Endothelial cell of coronary artery (primary cell): ENCODE measurements at places on chromosomes 12 and 14. TPM values are rescaled to one million over a fixed set of nuclear protein-coding genes. Genes with fewer than 3 reads are reported as not detected.

The RDH16 gene
- under 0.01 and 0.28 TPM in 2 replicates for total RNA-seq

The WNT5B gene
- 0.27 and 8.4 TPM in 2 replicates for total RNA-seq

The B4GALNT3 gene
- not detected in 2 replicates for total RNA-seq

The NIN gene
- total RNA-seq: 34.1 and 41.3 TPM in 2 replicates

The GPRC5D gene
- total RNA-seq: not detected in 2 replicates

The RERG gene
- total RNA-seq: 0.94 TPM in 1 of 2 replicates, not detected in the other

The APOF gene
- not detected in 2 replicates for total RNA-seq

The STXBP6 gene
- total RNA-seq: 0.38 TPM in 1 of 2 replicates, not detected in the other

The TGM1 gene
- 0.36 and 0.75 TPM in 2 replicates for total RNA-seq

The GCH1 gene
- 1.4 and 2.0 TPM in 2 replicates for total RNA-seq

The GRIN2B gene
- total RNA-seq: not detected in 2 replicates

The VRTN gene
- not detected in 2 replicates for total RNA-seq

The SMOC1 gene
- under 0.01 and 0.09 TPM in 2 replicates for total RNA-seq

The HOXC12 gene
- not detected in 2 replicates for total RNA-seq

The SAMD15 gene
- total RNA-seq: 0.94 and 2.6 TPM in 2 replicates

The NTF3 gene
- 2.3 TPM in 1 of 2 replicates, not detected in the other for total RNA-seq

The PPM1A gene
- total RNA-seq: 13.9 and 18.6 TPM in 2 replicates

The LRRIQ1 gene
- total RNA-seq: 0.09 and 0.18 TPM in 2 replicates

The SERPINA4 gene
- total RNA-seq: not detected in 2 replicates

The OTUB2 gene
- 0.81 and 1.0 TPM in 2 replicates for total RNA-seq

The TAS2R42 gene
- total RNA-seq: not detected in 2 replicates

The POTEG gene
- total RNA-seq: not detected in 2 replicates

The AQP2 gene
- total RNA-seq: not detected in 2 replicates

The NXPH4 gene
- 2.5 TPM in 1 of 2 replicates, not detected in the other for total RNA-seq

The CEBPE gene
- total RNA-seq: not detected in 2 replicates

The PLCZ1 gene
- total RNA-seq: 0.18 TPM in 1 of 2 replicates, not detected in the other

The PIWIL1 gene
- not detected in 2 replicates for total RNA-seq

The INSM2 gene
- total RNA-seq: not detected in 2 replicates

The IL31 gene
- total RNA-seq: not detected in 2 replicates

The DENND5B gene
- 4.1 and 8.4 TPM in 2 replicates for total RNA-seq

The SLC5A8 gene
- total RNA-seq: not detected in 2 replicates

The POLE2 gene
- total RNA-seq: 6.3 and 13.0 TPM in 2 replicates

The PRH1 gene
- total RNA-seq: 13.2 and 26.6 TPM in 2 replicates

The LRP6 gene
- 35.4 and 44.7 TPM in 2 replicates for total RNA-seq

The HDAC7 gene
- 40.8 and 60.9 TPM in 2 replicates for total RNA-seq

The POTEM gene
- not detected in 2 replicates for total RNA-seq

The KRT3 gene
- total RNA-seq: not detected in 2 replicates

The C3AR1 gene
- total RNA-seq: 0.09 and 0.28 TPM in 2 replicates

The RPS6KL1 gene
- 6.1 and 11.8 TPM in 2 replicates for total RNA-seq

The TSPAN8 gene
- total RNA-seq: 0.94 and 0.99 TPM in 2 replicates

The COX8C gene
- total RNA-seq: not detected in 2 replicates

The POU6F1 gene
- 0.99 and 1.7 TPM in 2 replicates for total RNA-seq
